ENCODE measurements at places on chromosomes 3 and 15.

- no peak for DNase-seq
Measured at GRCh38 chr15:71506946-71507345, 303.4 kb upstream of the NR2E3 start.

DNA sequence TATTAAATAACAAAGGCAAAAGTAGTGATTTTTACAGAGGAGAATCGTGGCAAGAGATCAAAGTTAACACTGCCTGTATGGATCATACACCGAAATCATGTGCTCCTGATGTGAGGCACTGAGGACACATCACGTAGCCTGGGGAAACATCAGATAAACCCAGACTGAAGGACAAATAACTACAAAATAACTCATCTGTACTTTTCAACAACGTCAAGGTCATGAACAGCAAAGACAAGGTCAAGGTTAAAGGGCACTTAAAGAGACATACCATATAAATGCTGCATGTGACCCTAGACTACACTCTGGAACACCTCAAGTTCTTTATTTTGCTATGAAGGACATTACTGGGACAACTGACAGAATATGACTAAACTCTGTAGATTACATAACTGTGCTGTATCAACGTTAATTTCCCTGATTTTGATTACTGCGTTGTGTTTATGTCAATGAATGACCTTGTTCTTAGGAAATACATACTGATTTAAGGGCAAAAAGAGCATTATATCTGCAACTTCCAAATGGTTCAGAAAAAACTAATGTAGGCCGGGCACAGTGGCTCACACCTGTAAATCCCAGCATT, 48.1 kb downstream of the CHSY1 start:
- DNase-seq, result no peak

DNA sequence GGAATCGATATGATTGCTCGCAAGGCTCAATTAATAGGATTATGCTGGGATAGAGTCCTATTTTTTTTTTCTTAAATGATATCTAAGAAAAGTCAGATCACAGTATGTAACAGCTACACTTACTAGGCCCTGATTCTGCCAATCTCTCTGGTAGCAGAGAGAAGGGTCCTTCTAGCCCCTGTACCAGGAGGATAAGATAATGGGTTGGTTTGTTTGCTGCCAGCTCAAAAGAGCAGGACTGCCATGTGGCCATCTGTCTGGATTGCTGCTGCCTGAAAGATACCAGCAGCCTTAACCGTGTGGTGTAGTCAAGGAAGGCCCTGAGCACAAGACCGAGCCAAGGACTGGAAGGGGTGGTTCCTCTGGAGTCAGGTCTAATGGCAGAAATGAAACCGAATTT, 236.4 kb downstream of the KLF13 start:
- DNase-seq, result no peak

DNA sequence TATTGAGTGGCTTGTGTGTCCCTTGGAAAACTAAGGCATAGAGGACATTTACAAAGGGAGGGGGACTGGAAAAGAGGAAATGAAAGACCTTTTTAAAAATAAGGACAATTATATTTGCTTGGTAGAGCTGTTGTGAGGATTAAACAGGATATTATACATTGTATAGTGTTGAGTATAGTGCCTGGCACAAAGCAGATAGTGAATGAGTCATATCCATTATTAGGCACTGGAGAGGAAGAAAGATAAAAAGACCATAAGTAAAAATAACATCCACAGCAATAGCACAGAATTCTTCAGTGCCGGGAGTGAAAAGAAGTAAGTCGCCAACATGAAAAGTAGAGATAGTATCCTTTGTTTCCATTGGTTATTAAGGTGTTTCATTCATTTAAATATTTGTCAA, 623.3 kb downstream of the PDCD6IP start:
- DNase-seq, result no peak

- no peak for DNase-seq
Measured at GRCh38 chr3:122660297-122660974, 20.2 kb upstream of the PARP14 start.

- DNase-seq, result no peak
Measured at GRCh38 chr15:90037961-90038631, 37.0 kb downstream of the ZNF710 start.

DNA sequence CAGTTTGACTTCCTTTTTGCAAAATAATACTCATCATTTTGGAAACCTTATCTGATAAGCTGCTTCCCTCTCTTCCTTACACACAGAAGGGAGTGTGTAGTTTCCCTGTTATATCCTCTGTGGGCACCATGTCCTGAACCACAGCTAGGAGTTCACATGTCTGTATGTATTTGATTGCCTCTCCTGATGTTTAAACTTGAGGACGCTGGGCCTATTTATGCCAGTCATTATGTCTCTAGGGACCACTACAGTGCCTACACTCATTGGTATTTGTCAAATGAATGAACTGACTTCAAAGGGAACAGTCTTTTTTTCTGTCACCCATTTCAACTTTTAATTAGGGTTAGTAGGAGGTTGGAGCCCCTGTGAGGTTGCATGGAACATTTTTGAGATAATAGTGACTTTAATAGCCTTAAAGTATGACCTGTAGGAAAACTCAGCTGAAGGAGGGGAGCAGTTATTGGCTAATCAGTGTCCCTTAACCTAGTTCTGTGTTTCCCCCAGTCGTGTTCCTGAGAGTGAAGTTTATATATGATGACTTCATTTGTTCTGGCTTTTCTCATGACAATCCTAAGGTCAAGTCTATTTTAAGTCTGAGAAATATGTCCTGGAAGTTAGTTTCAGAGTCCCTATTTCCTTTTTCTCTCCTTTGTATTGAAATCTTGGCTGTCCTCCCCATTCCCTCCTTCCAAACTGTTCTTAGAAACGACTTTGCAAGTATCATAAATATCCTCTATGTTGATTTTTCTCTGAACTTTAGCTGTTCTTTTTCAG, 28.9 kb downstream of the PDE8A start:
- peak; percentile 15 for DNase-seq

- no peak for DNase-seq
Measured at GRCh38 chr15:27481768-27482167, 510.8 kb downstream of the GABRG3 start.

- DNase-seq, result no peak
Measured at GRCh38 chr3:50205413-50206276, 574 bp downstream of the SLC38A3 start.

GRCh38 chr15:21261396-21261964, 178.8 kb downstream of the POTEB3 start:
- no peak for DNase-seq

DNA sequence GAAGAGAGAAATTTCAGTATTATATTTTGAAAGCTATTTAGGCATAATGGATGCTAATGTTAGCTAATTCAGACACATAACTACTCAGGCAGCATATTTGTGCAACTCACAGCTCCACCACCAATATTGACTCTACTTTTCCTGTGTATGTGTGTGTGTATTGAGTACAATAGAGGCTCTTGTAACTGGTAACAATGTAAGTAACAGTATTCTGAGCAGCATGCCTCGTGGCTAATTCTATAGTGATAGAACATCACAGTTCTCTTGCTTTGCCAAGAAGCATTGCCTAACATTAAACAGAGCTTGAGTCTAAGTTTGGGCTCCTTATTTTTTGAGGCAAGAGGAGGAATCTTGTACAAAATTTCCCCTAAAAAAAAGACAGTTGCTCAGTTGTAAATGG, 98.6 kb upstream of the ARHGEF26 start:
- DNase-seq, result no peak

- DNase-seq, result no peak
Measured at GRCh38 chr3:42526616-42527367, 24.3 kb downstream of the VIPR1 start.

DNA sequence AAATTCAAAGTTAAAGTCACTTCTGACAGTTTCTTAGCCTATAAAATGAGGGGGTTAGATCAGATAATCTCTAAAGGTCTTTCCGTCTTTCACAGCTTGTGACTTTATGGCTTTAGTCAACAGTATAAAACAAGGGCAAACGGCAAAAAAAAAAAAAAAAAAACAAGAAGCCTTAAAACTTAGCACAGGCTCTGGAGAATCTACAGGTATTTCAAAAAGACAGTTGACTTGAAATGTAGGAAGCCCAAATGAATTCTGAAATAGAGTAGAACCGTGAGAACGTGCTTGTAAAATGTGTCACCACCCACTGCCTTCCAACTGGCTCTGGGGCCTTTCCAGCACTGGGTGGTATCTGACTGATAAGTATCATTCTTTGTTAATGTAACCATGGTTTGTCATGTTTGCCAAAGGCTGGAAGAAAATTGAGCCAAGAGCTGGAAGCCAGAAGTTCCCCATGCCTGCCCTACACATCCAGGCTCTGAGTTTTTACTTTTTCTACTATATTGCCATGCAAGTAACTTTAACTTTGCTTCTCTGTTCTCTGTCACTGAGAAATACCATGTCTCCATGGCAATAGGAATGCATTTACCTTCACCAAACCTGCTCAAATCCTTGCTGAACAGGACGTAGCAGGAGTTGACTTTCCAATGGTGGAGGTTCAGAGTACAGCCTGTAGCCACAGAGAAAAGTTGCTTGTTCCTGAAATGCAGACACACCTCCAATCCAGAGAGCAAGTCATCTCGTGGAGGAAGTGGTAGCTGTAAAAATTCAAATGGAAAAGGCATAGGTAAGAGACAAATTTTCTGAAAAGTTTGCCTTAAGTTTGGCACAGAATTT, 35.8 kb upstream of the THSD4 start:
- peak; percentile 70 for DNase-seq

DNA sequence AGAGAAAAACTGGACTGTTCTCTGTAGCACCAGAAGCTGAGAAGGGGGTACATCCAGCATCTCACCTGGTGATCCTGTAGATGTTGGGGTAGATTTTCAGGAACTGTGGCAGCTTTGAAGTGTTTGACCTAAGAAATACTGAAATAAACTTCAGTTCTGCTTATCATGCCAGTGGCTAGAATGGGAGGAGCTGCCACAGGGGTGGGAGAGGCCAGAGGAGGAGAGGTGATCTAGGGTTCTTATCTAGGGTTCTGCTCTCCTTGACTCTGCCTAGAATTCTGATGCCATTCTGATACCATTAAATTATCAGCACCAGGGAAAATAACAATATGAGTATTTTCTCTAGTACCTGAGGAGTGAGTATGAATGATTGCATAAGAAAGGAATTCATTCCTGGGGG, 10.2 kb upstream of the CPOX start:
- no peak for DNase-seq

- no peak for DNase-seq
Measured at GRCh38 chr3:129263161-129263910, 13.9 kb downstream of the COPG1 start.

GRCh38 chr3:48546203-48546829, 10.3 kb downstream of the PFKFB4 start:
- no peak for DNase-seq

DNA sequence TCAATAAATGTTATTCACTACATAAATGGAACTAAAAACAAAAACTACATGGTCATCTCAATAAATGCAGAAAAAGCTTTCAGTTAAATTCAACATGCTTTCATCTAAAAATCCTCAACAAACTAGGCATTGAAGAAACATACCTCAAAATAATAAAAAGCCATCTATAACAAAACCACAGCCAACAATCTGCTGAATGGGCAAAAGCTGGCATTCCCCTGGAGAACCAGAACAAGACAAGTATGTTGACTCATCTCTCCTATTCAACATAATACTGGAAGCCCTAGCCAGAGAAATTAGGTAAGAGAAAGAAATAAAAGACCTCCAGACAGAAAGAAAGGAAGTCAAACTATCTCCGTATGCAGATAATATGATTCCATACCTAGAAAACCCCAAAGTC, 759.9 kb downstream of the EPHA3 start:
- no peak for DNase-seq

GRCh38 chr3:123399653-123400052, 49.2 kb downstream of the ADCY5 start:
- DNase-seq, result no peak

GRCh38 chr3:111862415-111862814, 3.4 kb downstream of the PHLDB2 start:
- no peak for DNase-seq

GRCh38 chr3:24387000-24387399, 107.7 kb downstream of the THRB start:
- no peak for DNase-seq
